ENCODE measurements at places on chromosomes 13 and 19.

DNA sequence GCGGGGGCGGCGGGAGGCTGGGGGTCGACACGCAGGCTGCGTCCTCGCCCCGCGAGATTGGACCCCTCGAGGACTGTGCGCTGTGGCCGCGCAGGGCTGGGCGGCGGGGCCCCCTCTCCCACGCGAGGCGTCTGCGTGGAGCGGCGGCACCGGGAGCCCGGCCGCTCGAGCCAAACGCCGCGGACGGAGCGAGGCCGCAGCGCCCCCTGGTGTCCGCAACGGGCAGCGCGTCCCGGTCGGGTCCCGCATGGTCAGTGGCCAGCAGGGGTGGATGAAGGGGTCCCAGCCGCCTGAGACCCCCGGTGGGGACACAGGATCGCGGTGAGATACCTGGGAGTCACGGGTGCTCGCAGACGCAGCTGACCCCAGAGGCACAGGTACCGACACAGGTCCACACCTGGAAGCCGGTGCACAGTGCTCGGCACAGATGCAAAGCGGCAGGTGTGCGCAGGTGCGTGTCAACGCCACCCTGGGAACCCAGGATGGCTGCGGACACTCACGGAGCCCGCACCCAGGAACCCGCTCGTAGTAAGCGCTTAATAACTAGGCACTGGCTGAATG, 2.1 kb upstream of the CIRBP start:
- no peak for DNase-seq

GRCh38 chr19:32658527-32658926, 16.5 kb downstream of the ANKRD27 start:
- no peak for DNase-seq

DNA sequence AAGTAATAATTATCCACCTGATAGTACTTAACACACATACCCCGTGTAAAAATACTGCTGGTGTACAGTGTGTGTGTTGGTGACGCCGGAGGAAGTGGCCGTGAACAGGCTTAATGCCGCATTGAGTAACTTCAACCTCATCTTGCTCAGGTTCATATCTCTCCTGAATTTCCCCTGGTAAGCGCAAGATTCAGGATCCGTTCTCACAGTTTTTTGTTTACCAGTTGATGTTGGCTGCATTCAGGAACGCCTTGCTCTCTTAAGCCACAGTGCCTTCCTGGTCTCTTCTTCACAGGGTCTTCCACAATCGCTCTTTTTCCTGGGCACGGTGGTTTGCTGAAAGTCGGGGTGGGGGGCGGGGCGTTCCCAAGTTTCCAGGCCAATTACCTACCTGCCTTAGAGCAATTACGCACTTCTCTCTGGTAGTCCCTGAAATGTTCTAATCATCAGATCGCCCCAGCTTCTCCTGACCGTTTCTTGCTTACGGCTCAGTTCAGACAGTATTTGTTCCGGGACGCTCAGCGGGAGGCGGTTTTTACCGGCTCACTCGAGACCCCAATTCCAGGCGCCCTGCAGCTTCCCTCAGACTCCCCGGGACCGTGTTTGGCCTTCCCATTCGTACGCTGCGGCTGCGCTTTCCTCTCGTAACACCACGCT, 706 bp upstream of the DNAJC3 start:
- no peak for DNase-seq

DNA sequence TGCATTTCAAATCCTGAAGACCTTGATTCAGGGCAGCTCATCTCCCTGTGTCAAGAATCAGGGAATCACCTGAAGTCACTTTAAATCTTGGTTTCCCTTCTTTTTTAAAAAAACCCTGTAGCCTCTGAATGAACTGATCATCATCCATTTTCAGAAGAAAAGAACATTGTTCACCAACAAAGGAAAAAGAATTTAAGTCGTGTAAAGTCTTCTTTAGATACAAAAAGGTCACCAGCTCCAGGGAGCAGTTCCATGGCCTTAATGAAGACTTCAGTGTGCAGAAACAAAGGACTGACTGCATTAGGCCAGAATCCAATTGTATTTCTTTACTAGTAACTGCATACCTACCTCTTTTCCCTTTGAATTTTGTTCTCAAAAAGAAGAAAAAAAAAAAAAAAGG, 245.0 kb downstream of the ABCC4 start:
- DNase-seq: no peak

GRCh38 chr13:22929381-22930126, 251.2 kb upstream of the SGCG start:
- no peak for DNase-seq

GRCh38 chr13:50511877-50512341, 331.6 kb downstream of the DLEU7 start:
- no peak for DNase-seq

- no peak for DNase-seq
Observed at GRCh38 chr13:110329798-110330461, 22.8 kb downstream of the COL4A2 start.

DNA sequence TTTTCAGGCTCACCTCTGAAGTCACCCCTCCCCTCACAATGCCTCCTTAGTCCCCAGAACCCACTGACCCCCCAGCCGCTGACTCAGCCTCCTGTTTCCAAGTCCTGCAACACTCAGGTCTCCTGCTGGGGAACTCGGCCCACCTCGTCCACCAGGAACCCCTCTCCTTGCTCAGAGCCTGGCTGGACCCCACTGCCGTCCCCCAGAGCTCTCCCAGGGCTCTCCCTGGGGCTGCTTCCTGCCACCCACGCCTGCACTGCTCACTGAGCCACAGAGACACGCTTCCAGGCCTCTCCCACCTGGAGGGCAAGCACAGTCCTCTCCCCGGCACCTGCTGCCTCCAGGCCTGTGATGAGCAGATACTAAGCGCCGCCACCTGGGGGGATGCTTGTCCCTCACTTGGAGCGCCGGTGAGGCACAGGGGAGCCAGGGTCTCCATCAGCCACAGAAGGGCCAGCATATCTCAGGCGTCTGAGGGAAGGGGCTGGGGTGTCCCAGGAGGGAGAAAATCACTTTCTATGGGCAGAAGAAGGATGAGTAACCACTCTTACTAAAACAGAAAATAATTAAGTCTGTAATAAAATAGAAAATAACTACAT, 53.8 kb downstream of the KLF2 start:
- DNase-seq: no peak

GRCh38 chr13:26384587-26384986, 130.7 kb downstream of the CDK8 start:
- no peak for DNase-seq

DNA sequence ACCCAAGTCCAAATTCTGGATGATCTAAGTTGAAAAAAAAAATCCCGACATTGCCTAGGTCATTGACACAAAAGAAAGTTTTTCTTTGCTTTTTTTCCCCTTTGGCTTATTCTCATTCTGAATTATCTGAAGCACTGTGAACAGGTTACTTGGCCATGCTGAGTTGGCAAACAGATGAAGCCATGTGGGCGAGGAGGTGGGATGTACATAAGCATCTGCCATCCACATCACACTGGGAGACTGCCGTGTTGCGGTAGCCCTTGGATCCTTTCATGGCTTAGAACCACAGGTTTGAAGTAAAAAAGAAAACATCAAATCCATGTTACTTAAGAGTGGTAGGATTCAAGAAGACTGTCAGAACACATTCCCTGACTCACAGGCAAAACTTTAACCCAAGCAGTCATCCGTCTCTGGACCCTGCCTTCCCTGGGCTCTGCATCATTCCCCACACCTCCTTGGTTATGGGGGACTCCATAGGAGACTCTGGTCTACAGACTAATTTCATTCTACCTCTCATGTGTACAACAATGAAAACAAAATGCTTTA, 242.5 kb upstream of the SERP2 start:
- DNase-seq: no peak

GRCh38 chr19:8080832-8081231, 28.3 kb downstream of the CCL25 start:
- no peak for DNase-seq

GRCh38 chr13:109214393-109214792, 572.0 kb downstream of the IRS2 start:
- DNase-seq: no peak

DNA sequence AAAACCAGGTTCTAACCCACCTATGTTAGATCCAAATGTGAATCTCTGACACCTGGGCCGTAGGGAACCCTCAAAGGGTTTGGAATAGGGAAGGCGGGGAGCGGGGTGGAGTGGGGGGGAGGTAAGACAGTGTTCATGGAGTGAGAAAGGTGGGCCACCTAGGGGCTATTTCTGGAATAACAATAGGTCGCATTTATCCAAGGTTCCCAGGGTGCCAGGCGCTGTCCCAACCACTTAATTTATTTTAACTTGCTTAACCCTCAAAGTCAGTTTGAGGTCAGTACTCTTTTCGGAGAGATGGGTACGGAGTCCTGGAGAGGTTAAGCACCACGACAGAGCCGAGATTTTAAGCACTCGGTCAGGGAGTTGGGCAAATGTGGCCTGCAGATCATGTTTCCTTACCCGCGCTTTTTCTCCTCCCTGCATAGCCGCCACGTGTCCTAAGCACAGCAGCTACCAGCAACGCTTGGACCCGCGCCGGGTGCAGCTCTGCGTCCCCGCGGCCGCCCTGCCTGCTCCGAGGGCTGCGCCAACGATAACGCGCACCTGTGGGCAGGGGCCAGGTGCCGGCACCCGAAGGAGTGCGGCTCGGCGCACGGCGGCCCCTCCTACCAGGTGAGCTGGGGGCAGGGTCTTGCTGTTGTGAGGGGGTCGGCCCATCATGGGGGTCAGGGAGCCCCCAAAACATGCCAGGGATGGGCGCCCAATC, 25.0 kb upstream of the FXYD3 start:
- DNase-seq: no peak

- DNase-seq: no peak
Observed at GRCh38 chr13:80840316-80840976, 499.5 kb upstream of the SPRY2 start.

- no peak for DNase-seq
Observed at GRCh38 chr13:98493042-98493712, 83.7 kb downstream of the STK24 start.

Measured in NCI-H1436 treated with DMSO at 0.1 percent for 48 hours (cell line).